ENCODE measurements at places on chromosomes 1 and 21. TPM values are rescaled to one million over a fixed set of nuclear protein-coding genes. Genes with fewer than 3 reads are reported as not detected.
A peak's percentile ranks its signal among the peaks of the same experiment; 100 is the strongest.

- DNase-seq: no peak
Measured at GRCh38 chr1:177526201-177526600, 355.4 kb downstream of the BRINP2 start.

DNA sequence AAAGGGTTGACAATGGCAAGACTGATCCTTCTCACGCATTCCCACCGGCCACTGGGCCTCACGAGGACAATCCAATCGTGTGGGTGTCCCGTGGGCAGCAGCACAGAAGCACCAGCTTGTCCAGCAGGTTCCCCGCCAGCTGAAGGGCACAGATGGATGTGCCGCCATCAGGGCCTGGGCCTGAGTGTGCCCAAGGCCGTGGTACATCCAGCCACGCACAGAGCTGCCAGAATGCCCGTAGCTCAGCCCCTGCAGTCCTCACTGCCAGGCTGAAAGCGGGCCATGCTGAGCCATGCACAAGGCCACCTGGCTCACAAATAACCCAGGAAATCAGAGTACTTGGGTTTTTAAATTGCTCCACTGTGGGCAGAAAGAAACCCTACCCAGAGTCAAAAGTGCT lies 7.0 kb downstream of the NPHP4 start:
- DNase-seq: no peak

GRCh38 chr1:71350805-71351204 lies 270.0 kb upstream of the ZRANB2 start:
- peak; percentile 33 for DNase-seq

DNA sequence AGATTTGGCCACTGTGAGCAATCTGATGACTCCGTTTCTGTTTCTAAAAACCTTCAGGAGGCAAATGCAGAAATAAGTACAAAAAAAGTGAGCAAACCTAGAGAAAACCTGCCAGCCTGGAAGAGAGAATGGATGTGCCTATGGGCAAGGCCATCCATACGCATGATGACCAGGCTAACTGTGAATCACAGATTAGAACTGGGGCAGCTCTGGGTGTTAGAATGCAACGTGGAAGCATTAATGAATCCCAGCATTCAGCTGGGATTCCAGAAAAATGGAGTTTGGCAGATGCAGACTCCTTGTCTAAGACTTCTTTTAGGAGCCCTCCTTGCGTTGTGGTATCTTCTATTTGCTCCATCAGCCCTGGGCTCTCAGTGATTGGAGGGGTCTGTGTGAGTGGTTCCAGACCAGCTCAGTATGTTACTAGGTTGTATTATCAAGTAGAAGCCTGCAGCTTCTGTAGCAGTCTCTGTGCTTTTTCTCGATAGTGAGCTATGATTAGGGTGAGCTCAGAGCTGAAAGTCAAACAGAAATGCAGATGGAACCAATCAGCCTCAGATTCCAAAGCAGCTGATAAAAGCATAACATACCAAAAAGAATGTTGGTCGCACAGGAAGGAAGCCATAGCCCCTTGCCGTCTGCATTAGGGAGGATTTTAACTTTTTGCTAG lies 154.0 kb downstream of the PSMG1 start:
- peak; percentile 90 for DNase-seq

The BGLAP gene
- not detected for total RNA-seq

The ESPN gene
- total RNA-seq: not detected

The TMEM200B gene
- 9.5 TPM for total RNA-seq

The FAM163A gene
- not detected for total RNA-seq

The CAMK2N1 gene
- 5.2 TPM for total RNA-seq

The KIAA1614 gene
- total RNA-seq: 9.7 TPM

The KRTAP13-2 gene
- not detected for total RNA-seq

The ADORA3 gene
- total RNA-seq: not detected

DNA sequence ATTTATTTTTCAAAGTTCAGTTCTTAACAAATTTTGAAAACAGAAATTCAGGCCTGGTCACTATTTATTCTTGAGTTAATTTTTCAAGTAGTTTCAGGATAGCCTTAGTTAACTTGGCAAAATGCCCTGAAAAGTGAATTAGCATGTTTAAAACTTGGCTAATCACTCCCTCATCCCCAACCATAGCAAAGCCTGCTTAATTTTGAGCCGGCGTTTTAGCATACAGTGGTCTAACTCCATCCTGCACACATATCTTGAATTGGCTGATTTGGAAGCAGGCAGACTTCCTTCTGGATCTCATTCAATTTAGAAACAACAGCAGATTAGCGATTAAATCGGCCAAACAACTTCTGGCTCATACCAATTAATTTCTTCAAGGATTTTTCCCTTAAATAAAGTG lies 439.2 kb downstream of the PTBP2 start:
- peak; percentile 58 for DNase-seq

- no peak for DNase-seq
Measured at GRCh38 chr1:171683870-171684269, 31.4 kb upstream of the MYOC start.

Data from fibroblast of the aortic adventitia (primary cell).